Activated CD8-positive, alpha-beta T cell treated with anti-CD3 and anti-CD28 coated beads for 36 hours (primary cell): ENCODE measurements at places on chromosomes 1 and 21.

DNA sequence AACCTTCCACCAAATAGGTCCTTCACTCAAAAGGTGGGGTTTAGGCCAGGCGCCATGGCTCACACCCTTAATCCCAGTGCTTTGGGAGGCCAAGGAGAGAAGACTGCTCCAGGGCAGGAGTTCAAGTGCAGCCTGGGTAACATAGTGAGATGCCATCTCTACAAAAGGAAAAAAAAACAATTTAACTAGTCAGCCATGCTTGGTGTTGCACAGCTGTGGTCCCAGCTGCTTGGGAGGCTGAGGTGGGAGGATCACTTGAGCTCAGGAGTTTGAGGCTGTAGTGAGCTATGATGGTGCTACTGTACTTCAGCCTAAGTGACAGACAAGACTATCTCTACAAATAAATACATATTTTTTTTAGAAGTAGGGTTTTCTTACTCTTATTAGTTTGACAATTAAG lies 617.5 kb downstream of the KIF26B start:
- H3K4me3 ChIP-seq = no peak overlapping the region
- no peaks in the 10 kb centered on the region for H3K27me3 ChIP-seq
- H3K27ac ChIP-seq = no peak overlapping the region
- peaks cover 7% of the 10 kb centered on the region for H3K36me3 ChIP-seq
- DNase-seq = no peak

- H3K27me3 ChIP-seq = peaks cover 9% of the 10 kb centered on the region
- H3K36me3 ChIP-seq = no peaks in the 10 kb centered on the region
- H3K4me1 ChIP-seq = peaks cover 3% of the 10 kb centered on the region
- no peak overlapping the region for H3K27ac ChIP-seq
- H3K4me3 ChIP-seq = no peak overlapping the region
Observed at GRCh38 chr21:38388203-38388602, 110.1 kb downstream of the ERG start.

- H3K27me3 ChIP-seq = no peaks in the 10 kb centered on the region
- H3K27ac ChIP-seq = no peak overlapping the region
- DNase-seq = no peak
Observed at GRCh38 chr21:41973427-41973831, 19.6 kb upstream of the C2CD2 start.

- H3K4me1 ChIP-seq = peaks cover 4% of the 10 kb centered on the region
- H3K27me3 ChIP-seq = peaks cover 5% of the 10 kb centered on the region
- no peak for DNase-seq
- H3K4me3 ChIP-seq = no peak overlapping the region
Observed at GRCh38 chr1:85339089-85339488, 62.7 kb upstream of the BCL10 start.

DNA sequence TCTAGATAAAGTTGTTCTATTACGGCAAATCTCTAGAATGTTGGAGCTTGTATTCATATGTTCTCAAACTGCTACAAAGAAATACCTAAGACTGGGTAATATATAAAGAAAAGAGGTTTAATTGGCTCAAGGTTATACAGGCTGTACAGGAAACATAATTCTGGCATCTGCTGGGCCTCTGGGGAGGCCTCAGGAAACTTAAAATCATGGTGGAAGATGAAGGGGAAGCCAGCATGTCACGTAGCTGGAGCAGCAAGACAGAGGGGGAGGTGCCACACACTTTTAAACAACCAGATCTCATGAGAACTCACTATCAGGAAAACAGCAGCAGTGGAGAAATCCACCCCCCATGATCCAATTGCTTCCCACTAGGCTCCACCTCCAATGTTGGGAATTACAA lies 390.4 kb upstream of the ADGRL4 start:
- no peak for DNase-seq
- H3K4me3 ChIP-seq = no peak overlapping the region
- H3K27ac ChIP-seq = no peak overlapping the region
- no peaks in the 10 kb centered on the region for H3K4me1 ChIP-seq

DNA sequence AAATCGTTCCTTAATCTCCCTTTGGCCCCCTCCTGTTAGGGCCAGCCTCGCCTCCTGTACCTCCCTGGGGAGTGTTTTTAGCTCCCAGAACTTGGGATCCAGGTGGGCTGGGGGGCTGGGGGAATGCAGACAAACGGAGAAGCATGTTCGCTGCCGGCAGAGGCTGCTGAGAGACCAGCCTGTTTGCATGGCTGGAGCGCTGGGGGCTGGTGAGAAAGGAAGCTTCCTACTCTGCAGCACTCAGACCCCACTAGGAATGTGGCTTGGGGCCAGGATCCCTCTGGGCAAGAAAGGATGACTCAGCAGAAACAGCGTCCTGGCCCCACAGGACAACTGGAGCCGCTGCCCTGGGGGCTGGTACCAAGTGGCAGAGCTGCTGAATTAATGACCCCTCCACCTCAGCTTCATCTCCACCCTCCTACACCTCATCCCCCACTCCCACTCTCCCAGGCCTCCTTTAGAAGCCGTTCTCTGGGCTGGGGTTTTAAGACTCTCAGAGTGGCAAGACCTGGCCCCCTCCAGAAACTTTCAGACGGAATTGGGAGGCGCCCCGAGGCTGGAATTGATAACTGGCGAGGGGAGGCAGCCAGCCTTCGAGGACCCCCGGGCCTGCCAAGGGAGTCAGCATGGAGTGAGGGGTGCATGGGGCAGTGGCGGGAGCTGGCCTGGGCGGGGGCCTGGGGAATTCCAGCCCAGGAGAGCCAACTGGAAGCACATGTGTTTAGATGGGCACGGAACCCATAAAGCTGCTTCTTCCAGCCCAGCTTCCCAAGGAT lies 28.5 kb upstream of the EPS8L3 start:
- no peak overlapping the region for H3K4me3 ChIP-seq
- DNase-seq = no peak
- peaks cover 2% of the 10 kb centered on the region for H3K36me3 ChIP-seq
- H3K27me3 ChIP-seq = no peaks in the 10 kb centered on the region

DNA sequence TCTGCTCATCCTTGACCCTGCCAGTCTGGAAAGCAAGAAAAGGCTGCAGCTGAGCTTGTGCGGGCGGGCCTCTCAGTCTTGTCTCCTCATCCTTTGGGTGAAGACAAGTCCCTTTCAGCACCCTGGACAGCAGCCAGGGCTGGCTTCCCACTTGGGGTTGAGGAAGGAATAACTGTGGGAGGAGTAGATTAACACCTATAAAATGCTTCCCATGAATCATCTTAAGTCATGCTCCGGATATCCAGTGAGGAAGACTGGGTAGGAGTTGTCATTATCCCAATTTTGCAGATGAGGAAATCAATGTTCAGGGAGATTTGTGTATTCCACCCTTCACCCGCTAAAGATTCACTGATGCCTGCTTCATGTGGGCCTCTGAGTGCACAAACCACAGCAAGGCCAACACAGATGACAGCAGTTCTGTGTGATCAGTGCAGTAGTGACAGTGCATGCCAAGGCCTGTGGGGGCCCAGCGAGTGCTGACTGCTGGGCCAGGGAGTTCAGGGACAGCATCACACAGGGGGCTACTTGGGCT lies 20.1 kb upstream of the COL16A1 start:
- H3K36me3 ChIP-seq = no peaks in the 10 kb centered on the region
- peaks cover 5% of the 10 kb centered on the region for H3K27me3 ChIP-seq
- H3K27ac ChIP-seq = no peak overlapping the region
- DNase-seq = peak; percentile 67

- no peaks in the 10 kb centered on the region for H3K36me3 ChIP-seq
- no peak overlapping the region for H3K27ac ChIP-seq
- DNase-seq = no peak
- no peak overlapping the region for H3K4me3 ChIP-seq
- H3K4me1 ChIP-seq = peaks cover 8% of the 10 kb centered on the region
Observed at GRCh38 chr1:239455743-239456142, 69.4 kb downstream of the CHRM3 start.

DNA sequence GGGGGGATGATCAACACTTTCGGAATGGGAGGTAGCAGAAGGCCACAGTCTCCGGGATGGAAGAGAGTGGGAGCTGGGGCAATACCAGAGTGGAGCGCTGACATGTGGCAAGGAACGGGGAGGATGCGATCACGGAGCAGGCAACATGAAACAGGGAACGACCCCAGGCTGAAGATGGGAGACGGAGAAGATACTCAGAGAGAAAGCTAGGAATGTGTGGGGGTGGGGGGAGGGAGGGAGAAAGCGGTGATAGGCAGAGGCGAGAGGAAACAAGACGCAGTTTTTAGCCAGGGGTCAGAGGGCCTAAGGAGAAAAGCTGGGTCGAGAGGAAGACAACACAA lies 577 bp downstream of the RAB3GAP2 start:
- no peak overlapping the region for H3K4me3 ChIP-seq
- no peak for DNase-seq
- peaks cover 17% of the 10 kb centered on the region for H3K36me3 ChIP-seq

DNA sequence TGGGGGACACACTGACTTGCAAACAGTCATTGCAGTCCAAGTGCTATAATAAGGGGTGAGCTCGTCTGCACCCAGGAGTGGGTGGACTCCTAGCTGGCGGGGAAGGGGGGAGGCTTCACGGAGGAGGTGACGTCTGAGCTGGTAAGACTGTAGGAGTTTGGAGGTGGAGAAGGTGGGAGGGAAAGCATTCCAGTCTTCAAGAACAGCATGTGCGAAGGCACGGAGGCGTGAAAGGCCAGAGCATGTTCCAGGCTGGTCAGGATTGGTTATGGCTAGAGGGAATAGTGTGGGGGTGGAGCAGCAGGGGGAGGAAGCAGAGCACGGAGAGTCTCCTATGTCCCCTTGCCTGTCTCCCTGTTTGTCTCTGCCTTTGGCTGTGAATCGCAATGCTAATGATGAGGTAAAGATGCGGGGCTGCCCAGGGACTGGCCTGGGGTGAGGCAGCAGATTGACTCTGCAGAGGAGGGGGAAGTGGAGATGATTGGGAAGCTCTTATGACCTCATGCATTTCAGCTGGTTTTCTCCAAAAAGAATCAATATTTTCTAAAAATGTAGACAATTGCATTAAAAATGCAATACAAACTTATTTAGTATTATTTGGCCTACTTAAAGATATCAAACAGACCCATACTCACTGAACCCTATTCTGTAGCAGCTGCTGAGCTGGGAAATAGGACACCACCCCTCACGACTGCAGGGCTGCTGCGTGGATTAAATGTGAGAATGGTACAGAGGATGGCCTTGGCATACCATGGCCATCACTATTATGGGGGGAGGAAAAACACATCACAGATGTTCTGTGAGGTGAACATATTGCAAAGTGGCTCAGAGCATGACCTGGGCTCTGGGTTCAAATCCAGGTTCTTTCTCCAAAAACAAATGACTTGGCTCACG lies 2.6 kb upstream of the ZNF436 start:
- no peak overlapping the region for H3K4me3 ChIP-seq
- no peak for DNase-seq
- H3K36me3 ChIP-seq = peaks cover 9% of the 10 kb centered on the region
- H3K27ac ChIP-seq = no peak overlapping the region
- peaks cover 13% of the 10 kb centered on the region for H3K4me1 ChIP-seq

GRCh38 chr1:77459881-77460280 lies 178.1 kb downstream of the AK5 start:
- H3K36me3 ChIP-seq = no peaks in the 10 kb centered on the region
- H3K27ac ChIP-seq = no peak overlapping the region
- H3K27me3 ChIP-seq = no peaks in the 10 kb centered on the region
- no peak overlapping the region for H3K4me3 ChIP-seq
- H3K4me1 ChIP-seq = peaks cover 2% of the 10 kb centered on the region
- DNase-seq = no peak

DNA sequence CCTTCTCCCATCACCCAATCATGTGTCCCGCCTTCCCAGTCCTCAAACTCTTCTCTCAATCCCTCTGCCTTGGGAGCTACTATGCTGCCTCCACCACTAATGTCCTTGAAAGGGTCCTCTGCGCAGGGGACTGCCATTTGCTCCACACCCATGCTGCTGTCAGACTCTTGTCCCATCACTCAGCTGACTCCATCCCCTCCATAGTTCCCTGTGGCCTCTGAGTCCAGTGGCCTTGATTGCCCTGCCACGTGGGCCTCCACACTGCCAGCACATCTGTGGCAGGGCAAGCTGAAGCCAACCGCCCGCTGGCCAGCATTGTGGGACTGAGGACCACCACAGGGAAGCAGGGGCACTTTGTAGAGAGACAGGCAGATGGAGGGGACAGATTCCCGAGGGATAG lies 1.3 kb upstream of the TNNT2 start:
- H3K27me3 ChIP-seq = no peaks in the 10 kb centered on the region
- H3K27ac ChIP-seq = no peak overlapping the region
- H3K36me3 ChIP-seq = no peaks in the 10 kb centered on the region
- no peak for DNase-seq
- no peak overlapping the region for H3K4me3 ChIP-seq

GRCh38 chr1:3327936-3328590 lies 126.4 kb upstream of the ARHGEF16 start:
- no peak for DNase-seq
- no peaks in the 10 kb centered on the region for H3K36me3 ChIP-seq
- H3K4me1 ChIP-seq = no peaks in the 10 kb centered on the region
- H3K27ac ChIP-seq = no peak overlapping the region
- peaks cover 5% of the 10 kb centered on the region for H3K27me3 ChIP-seq
- no peak overlapping the region for H3K4me3 ChIP-seq

DNA sequence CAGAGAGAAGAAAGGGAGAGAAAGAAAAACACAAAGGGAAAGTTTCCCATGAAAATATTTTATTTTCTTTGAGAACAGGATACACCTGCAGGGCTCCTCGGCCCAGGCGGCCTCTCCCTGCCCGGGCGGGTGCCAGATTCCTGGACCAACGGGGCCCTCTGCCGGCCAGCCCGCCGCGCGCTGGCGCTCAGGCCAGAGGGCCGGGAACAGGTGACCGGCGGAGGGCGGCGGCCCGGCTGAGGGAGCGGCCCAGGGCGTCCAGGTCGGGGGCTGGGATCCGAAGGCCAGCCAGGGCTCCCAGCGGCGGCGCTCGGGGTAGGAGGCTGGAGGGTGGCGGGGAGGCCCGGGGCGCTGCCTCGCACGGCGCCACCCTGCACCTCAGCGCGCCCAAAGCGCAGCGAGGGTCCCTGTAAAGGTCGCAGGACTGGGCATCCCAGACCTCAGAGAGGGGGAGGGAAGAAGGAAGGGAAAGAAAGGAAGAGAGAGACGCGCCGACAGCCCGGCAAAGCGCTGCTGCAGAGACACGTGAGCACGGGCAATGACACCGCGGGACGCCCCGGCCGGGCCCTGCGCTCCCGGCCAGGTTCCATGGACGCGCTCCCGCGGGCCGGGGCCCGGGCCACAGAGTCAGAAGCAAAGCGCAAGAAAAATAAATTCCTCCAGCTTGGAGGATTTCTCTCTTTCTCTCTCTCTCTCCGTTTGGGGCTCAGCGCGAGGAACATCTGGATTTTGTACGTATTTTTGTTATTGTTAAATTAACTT lies 927 bp downstream of the WNT9A start:
- H3K27me3 ChIP-seq = peaks cover 18% of the 10 kb centered on the region
- H3K36me3 ChIP-seq = no peaks in the 10 kb centered on the region
- peak overlapping the region; percentile 44 for H3K4me3 ChIP-seq
- H3K4me1 ChIP-seq = peaks cover 2% of the 10 kb centered on the region

GRCh38 chr1:74681851-74682250 lies 8.3 kb upstream of the ERICH3 start:
- no peaks in the 10 kb centered on the region for H3K4me1 ChIP-seq
- H3K36me3 ChIP-seq = no peaks in the 10 kb centered on the region
- no peak overlapping the region for H3K27ac ChIP-seq
- no peak for DNase-seq
- peaks cover 6% of the 10 kb centered on the region for H3K27me3 ChIP-seq

DNA sequence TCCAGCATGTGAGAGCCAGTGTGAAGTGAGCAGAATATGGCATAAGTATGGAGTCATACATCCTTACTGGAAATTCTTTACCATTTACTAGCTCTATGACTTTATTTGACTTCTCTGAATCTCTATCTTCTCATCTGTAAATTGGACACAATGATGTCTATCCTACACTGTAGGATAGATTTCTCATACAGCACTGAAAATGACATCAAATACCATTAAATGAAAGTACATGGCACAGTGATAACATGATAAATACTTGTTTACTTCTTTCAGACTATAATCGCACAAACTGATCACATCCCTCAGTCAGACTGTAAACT lies 1.3 kb upstream of the CTTNBP2NL start:
- no peaks in the 10 kb centered on the region for H3K36me3 ChIP-seq
- H3K27ac ChIP-seq = no peak overlapping the region
- peaks cover 29% of the 10 kb centered on the region for H3K4me1 ChIP-seq
